ENCODE measurements at places on chromosomes 12 and 14.

GRCh38 chr12:81779216-81779615, 20.1 kb upstream of the PPFIA2 start:
- no peak for DNase-seq

GRCh38 chr14:61296719-61297502, 15.8 kb upstream of the TMEM30B start:
- DNase-seq: no peak

- peak; percentile 75 for DNase-seq
Measured at GRCh38 chr12:100199347-100200149, 1.1 kb upstream of the ACTR6 start.

- DNase-seq: no peak
Measured at GRCh38 chr12:46134852-46135251, 134.0 kb downstream of the SLC38A1 start.

DNA sequence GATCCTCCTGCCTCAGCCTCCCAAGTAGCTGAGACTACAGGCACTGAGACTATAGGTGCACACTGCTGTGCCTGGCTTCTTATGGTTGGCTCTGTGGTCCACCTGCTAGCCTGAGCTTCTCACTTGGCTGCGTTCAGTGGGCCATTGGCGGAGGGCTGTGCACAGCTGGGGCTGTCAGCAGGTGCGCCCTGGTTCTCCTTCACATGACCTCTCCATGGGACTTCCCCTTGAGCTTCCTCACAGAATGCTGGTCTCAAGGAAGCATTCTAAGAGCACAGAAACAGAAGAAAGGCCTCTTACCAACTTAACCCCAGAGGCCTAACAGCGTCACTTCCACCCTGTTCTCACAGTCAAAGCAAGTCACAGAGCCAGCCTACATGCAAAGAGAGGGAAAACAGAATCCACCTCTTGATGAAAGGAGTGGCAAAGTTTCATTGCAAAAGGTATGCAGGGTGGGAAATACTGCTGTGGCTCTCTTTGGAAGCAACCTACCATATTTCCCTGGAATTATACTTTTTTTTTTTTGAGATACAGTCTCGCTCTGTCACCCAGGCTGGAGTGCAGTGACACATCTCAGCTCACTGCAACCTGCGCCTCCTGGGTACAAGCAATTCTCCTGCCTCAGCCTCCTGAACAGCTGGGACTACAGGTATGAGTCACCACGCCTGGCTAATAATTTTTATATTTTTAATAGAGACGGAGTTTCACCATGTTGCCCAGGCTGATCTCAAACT, 9.3 kb downstream of the RILPL2 start:
- peak; percentile 36 for DNase-seq

- DNase-seq: no peak
Measured at GRCh38 chr12:4562034-4562657, at the start of gene DYRK4. Gene DYRK4, plus strand, starts transcription at chr12:4562208. Its CDS starts 38 bp downstream, at chr12:4562246.

DNA sequence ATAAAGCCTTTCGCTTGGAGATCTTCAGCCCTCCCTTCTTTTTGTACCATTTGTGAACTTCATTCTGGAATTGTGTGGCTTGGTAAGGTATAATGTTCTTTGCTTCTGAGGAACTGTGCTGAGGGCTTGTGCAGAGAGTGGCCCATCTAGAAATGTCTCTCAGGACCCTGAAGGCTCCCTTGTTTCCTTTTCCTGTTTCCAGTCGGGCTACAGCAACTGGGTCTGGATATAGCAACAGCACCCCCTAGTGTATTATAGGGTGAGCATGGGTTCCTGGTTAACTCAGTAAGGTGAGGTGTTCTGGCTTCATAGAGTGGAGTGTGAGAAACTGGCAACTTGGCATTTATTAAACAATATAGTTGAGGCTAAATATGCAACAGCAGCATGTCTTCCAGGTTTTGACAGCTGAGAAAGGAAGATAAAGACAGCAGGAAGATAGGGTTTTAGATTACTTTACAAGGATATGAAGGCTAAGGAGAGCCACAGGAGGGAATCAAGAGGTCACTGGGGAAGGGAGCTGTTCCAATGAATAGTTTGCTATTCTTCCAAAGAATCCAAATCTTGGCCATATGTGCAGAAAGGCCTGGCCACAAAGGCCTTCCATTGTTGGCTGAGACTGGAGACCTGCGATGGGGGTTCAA, 49.1 kb upstream of the RNU6-8 start:
- DNase-seq: peak; percentile 8

- DNase-seq: no peak
Measured at GRCh38 chr14:26199096-26199495, 398.7 kb downstream of the NOVA1 start.

GRCh38 chr12:32718926-32719325, 36.8 kb downstream of the YARS2 start:
- no peak for DNase-seq

DNA sequence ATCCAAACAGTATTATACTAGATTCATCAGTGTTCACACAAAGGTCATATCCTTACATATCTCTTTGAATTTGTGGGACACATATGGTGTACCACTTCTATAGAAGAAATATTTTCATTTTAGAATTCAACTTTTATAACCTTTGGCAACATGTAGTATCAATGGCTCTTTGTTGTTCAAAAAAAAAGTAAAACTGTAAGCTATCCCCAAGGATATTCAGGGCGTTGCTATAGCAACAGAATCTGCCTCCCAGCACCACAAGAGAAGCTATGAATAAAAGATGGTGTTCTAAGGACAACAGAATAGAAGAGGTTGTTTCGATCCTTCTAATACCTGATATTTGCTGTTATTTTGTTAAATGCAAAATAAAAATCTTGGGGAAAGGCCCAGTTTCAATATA, 139.3 kb downstream of the BRMS1L start:
- no peak for DNase-seq

DNA sequence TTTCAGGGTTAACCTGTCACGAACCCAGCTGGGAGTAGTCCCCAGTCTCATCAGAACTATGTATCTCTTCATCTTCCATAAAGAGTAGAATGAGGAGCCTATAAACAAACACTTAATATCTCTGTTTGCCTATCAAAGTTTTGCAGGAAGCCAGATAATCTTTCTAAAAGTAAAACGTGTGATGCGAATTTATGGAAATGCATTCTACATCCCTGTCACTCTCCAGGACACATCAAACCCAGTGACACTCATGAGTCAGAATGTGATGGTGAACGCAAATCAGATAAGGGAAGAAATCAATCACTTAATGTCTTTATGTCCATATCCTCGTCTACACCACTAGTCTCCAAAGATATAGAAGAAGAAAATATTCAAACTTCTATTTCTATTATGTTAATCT, 37.4 kb downstream of the RERG start:
- DNase-seq: no peak

GRCh38 chr14:71521238-71522135, 410.7 kb upstream of the RGS6 start:
- DNase-seq: no peak

DNA sequence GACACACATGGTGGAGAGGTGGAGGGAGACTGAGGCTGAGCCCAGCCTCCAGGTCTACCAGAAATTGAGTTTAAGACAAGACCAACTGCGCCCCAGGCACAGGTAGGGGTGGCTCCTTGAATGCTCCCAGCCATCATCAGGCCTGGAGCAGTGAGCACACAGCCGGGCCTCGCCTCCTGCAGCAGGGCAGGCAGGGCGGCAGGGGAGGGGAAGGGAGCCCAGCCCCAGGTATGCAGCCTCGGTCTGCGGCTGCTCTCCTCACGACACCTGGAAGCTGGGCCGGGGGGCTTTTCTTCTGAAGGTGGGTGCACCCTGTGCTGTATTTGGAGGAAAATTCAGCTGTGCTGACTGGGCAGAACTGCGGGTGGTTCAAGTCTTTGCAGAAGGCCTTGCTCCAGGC, 29.5 kb upstream of the TDRD9 start:
- DNase-seq: no peak

GRCh38 chr14:43184540-43184939, 1322.5 kb downstream of the FSCB start:
- no peak for DNase-seq

DNA sequence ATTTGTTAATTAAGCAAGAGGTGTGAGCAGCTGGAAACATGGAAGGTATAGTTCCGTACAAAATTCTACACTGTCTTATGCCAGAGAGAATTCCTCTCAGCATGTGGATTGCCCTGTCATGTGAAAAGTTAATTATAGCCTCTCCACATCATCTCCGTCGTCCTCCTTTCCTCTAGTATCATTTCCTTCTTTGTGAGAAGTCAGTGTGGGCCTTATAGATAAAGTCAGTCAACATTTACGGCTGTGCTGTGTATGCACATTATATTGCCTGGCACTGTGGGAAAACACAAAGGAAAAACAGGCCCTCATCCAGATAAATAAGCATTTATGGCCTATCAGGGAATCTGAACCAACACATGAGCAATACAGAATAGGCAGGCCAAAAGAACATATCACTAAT, 236.6 kb downstream of the SEC23A start:
- no peak for DNase-seq

GRCh38 chr12:114166362-114166761, 200.2 kb upstream of the RBM19 start:
- DNase-seq: no peak

- no peak for DNase-seq
Measured at GRCh38 chr14:43754838-43755237, 752.2 kb downstream of the FSCB start.

GRCh38 chr12:109461846-109462756, 15.0 kb downstream of the KCTD10 start:
- no peak for DNase-seq

DNA sequence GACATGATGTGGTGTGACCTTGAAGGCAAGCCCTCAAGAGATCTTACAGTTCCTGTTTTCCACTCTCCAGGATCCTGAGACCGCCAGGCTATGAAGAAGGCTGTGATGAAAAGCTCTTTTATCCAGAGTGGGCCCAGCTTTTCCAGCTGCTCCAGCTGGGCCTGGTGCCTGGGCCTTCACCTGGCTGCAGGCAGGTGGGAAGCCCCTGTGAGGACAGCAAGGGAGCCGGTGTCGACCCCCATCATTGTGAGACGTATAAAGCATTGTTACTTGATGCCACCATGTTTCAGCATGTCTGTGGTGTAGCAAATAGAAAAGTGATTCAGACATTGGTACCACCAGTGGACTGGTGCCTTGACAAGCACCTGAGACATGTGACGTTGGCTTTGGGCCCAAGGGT, 190.2 kb downstream of the KIF26A start:
- no peak for DNase-seq

DNA sequence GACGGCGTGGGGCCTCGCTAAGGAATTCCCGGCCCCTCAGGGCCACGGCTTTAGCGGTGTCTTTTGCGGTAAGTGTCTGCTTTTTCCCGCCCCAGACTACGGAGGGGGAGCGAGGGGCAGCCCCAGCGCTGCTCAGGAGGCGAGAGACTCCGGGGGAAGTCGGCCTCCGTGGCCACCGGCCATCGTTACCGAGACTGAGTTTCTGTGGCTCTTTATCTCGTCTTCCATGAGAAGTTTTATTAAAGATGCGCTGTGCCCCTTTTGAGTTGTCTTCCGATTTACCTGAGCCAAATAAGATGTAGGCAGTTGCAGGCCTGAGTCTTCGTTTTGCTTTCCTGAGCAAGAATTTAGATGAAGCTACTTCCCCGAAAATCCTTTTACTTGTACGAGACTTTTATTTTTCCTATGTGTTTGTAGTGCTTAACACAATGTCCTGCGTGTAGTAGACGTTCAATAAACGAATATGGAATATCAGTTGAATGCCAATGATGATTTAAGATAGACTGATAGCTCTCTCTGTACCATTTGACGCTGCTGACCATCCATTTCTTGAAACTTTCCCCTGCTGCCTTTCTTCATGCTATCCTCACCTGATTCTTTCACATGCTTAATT, 462 bp downstream of the SRP54 start:
- no peak for DNase-seq

- DNase-seq: no peak
Measured at GRCh38 chr14:56514663-56515371, 64.8 kb upstream of the TMEM260 start.

- DNase-seq: no peak
Measured at GRCh38 chr14:76537906-76538647, 162.1 kb downstream of the ESRRB start.

GRCh38 chr12:63323942-63324341, 172.9 kb upstream of the AVPR1A start:
- DNase-seq: no peak

All from effector memory CD4-positive, alpha-beta T cell (primary cell).